ENCODE measurements at places on chromosomes 4 and X.

GRCh38 chrX:8692871-8693270, 39.1 kb downstream of the ANOS1 start:
- DNase-seq, result no peak

DNA sequence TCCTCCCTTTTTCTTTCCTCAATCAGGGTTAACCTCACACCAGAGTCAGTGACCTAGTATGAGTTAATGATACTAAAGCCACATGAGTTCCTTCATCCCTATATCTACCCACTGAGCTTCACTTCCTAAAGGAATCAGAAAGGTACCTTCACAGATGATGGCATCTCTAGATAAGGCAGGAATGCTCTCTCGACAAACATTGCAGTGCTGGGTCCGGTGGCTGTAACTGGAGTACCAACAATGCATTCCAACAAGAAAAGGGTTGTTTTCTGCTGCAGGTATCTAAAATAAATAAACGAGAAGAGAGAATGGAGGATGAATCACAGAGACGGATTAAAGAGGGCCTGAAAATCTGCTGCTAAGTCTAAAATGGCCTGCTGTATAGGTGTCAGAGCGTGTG, 66.7 kb downstream of the DGKK start:
- DNase-seq, result no peak

- DNase-seq, result peak; percentile 67
Measured at GRCh38 chr4:128812442-128813235, 3.1 kb downstream of the JADE1 start.

GRCh38 chr4:125262079-125262478, 52.7 kb upstream of the FAT4 start:
- DNase-seq, result no peak

GRCh38 chr4:153232768-153233167, 28.5 kb downstream of the TRIM2 start:
- DNase-seq, result no peak

DNA sequence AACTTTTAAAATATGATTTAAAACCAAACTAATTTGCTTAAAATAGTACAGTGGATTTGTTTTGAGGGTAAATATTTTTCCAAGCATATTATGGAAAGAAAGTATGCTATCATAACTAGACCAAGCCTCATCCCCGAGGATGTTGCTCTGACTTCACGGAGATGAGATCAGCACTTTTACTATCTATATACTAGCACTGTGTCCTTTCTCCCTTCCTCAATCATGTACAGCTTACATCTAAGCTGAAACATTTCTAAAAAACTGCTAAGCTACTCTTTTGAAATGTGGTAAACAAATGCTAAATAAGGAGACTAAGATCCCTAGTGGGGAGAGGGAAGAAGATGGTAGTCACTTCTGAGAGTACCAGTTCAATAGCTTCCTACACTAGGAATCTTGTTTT, 23.8 kb downstream of the AMMECR1 start:
- DNase-seq, result no peak

DNA sequence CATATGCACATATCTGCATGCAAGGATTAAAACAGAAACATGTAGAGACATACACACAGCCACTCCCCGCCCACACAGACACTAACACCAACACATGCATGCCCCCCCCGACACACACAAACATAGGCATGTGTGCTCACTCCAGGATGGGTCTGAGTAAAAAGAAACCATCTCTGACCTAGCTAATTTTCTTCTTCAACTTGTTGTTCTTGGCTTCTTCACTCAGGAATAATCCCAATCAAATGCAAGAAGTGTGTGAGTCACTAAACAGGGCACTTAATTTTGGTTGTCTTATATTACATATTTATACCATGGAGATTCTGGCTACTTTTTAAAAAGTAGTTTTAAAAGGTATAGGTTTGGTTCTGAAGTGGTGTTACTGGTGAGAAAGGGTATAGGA, 28.3 kb downstream of the ENOX2 start:
- DNase-seq, result no peak
